ENCODE measurements at places on chromosomes 4 and X.

GRCh38 chr4:76083386-76083988, 9.0 kb downstream of the ART3 start:
- no peak for DNase-seq

GRCh38 chr4:16641971-16642370, 256.5 kb downstream of the LDB2 start:
- DNase-seq, result no peak

- DNase-seq, result no peak
These were observed 4.3 kb upstream of the SCD5 start for GRCh38 chr4:82802911-82803310.

GRCh38 chrX:105973387-105973739, 65.2 kb downstream of the SERPINA7 start:
- DNase-seq, result no peak

DNA sequence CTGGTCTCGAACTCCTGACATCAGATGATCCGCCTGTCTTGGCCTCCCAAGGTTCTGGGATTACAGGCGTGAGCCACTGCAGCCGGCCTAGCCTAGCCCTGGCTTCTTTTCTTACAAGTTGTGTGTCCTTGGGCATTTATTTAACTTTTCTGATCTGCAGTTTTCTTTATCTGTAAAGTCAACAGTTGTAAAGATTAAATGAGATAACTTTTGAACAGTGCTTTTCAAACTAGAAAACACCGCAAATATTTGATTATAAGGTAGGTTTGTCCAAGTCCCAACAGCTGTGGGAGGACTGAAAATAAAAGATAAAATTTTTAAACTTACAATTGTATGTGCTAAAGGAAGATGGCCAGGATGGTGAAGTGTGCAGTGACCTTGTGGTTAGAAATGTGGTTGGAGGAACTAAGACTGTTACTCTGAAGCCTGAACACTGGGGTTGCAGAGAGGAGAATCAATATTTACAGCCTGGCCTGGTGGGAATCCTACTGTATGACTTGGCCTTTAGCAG, 44.8 kb downstream of the GSX2 start:
- no peak for DNase-seq

DNA sequence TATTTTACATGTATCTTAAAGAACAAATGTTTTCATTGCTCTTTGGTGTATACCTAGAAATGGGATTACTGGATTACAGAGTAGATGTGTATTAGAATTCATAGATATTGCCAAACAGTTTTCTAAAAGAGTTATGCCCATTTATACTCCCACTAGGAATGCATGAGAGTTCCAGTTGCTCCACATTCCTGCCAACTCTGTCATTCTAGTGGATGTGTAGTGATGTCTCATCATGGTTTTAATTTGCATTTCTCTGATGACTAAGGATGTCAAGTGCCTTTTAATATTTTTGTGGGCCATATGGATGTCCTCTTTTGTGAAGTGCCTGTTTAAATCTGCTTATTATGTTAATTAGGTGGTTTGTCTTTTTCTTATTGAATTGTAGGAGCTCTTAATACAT, 65.6 kb upstream of the BMP2K start:
- no peak for DNase-seq

GRCh38 chr4:182872886-182873285, 44.3 kb downstream of the DCTD start:
- DNase-seq, result no peak

GRCh38 chr4:33080275-33080674, 2360.1 kb downstream of the PCDH7 start:
- no peak for DNase-seq

DNA sequence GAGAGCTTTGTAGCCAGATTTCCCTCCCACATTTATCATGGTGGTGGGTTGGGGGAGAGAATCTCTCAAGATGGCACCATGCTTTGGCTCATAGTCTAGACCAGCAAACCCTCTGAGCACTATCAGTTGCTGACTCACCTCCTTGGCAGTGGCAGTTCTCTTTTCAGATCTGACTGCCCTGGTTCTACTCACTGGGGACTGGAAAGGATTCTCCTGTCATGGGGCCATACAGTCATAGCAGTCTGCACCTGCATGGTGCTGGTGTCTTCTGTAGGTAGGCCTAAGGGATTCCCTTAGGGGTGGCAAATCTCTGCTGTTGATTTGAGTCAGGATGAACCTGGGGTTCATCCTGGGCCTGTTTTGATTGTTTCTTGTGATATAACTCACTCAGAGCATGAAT, 2.6 kb downstream of the TEX13B start:
- no peak for DNase-seq

DNA sequence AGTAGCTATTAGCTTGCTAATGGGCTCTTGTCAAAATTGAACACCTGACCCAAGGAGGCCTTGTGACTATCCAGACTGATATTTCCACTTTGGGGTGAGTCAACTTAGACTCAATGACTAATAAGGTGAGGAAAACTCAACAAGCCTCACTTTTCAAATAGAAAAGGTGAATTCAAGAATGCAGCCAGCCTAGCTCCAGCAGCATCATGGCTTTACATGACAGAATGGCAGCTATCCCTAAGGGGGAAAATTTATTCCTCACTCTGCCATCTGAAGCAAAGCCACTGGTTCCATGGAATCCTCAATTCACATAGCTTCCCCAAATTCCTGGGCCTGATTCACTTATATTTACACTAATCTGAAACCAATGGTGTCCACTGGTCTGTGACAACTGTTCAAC, 29.1 kb upstream of the RAB9B start:
- no peak for DNase-seq

GRCh38 chr4:172698256-172698655, 470.4 kb upstream of the GALNT7 start:
- no peak for DNase-seq
